ENCODE measurements at places on chromosomes 7 and 10.

DNA sequence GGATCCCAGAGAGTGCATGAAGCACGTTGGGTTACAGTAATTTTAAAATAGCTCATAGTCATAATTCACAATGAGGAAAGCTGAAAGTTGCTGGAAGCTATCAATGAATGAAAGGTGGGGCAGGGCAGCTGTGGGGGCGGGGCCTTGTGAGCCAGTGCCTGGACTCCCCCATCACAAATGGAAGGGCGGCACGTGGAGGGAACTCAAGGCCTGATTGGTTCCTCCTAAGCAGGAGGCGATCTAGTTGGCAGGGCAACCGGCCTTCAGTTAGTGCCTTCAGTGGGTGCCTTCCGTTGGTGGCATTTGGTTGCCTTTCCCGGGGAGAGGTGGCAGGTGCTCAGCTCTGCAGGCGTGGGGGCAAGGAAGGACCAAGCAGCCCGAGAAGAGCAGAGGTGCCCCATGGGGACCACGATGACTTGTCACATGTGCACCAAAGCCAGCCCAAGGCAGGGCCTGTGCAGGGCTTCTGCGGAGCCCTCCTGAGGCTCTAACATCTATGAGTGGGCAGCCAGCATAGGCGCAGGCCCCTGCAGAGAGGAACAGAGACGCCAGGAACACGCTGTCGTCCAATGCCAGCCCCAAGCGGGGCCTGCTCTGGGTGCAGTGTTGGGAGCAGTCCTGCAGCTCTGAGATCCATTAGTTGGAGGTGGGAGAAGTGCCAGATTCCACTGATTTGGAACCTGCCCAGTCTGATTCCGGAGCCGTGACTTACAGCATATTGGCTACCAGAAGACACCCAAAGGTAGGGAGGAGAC, 59.8 kb upstream of the PDSS1 start:
- no peak for DNase-seq

GRCh38 chr7:84506151-84506550, 311.6 kb upstream of the SEMA3A start:
- no peak for DNase-seq

- no peak for DNase-seq
These were observed 1124.4 kb downstream of the NXPH1 start for GRCh38 chr7:9557853-9558252.

GRCh38 chr10:78360284-78360683, 326.6 kb downstream of the RPS24 start:
- DNase-seq, result no peak

- DNase-seq, result no peak
These were observed 66.9 kb upstream of the SFMBT2 start for GRCh38 chr10:7477538-7478334.

DNA sequence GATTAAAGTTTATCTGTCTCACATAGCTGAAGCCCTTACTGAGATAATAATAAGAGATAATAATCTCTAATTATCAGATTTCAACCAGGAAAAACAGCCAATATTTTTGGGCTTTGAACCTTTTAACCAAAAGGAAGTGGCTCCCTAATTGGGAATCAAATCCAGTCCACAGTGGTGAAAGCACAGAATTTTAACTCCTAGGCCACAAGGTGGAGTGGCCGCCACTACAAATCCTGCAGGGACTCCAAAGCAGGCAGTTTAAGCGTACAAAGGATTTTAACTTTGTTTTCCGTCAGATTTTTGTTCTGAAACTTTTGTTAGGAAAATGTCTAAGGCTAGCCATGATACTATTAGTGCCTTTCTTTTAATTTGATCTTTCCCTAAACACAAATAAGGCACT, 99.6 kb upstream of the CCNY start:
- no peak for DNase-seq

- no peak for DNase-seq
These were observed 182.4 kb downstream of the TPK1 start for GRCh38 chr7:144653449-144653848.

DNA sequence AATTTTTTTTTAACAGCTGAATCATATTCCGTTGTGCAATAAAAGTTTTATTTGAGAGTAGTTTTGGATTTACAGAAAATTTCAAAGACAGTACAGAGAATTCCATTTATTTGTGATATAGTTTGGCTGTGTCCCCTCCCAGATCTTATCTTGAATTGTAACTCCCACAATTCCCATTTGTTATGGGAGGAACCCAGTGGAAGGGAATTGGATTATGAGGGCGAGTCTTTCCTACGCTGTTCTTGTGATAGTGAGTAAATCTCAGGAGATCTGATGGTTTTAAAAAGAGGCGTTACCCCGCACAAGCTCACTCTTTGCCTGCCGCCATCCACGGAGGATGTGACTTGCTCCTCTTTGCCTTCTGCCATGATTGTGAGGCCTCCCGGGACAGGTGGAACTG, 228.0 kb upstream of the MAGI2 start:
- no peak for DNase-seq

DNA sequence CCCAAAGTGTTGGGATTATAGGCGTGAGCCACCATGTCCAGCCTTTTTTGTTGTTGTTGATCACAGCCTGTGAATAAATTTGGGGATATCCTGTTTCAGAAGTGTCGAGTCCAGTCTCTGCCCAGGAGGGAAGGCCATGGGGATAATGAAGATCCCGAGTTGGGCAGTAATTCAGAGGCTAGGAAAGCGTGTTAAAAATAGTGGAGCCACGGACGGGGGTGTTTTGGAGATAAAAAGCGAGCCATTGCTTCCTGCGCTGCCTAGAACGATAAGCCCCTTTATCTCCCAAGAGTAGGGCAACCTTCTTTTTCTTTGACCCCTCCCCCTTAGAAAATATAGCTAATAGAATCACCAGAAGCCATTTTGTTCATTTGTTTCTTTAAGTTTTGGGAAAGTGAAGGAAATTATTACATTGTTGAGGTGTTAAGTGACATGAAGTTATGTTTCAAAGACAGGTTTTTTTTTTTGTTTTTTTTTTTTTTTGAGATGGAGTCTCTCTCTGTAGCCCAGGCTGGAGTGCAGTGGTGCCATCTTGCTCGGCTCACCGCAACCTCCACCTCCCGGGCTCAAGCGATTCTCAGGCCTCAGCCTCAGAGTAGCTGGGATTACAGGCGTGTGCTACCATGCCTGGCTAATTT, 43.3 kb downstream of the IL15RA start:
- DNase-seq, result no peak

- peak; percentile 49 for DNase-seq
These were observed 56.0 kb downstream of the LGI1 start for GRCh38 chr10:93813507-93814465.

- no peak for DNase-seq
These were observed 175.1 kb upstream of the PTPRZ1 start for GRCh38 chr7:121697731-121698316.

- DNase-seq, result no peak
These were observed 1059.4 kb downstream of the NRG3 start for GRCh38 chr10:82934429-82934828.

GRCh38 chr7:91517201-91517785, 253.1 kb downstream of the FZD1 start:
- no peak for DNase-seq

GRCh38 chr7:35909870-35910357, 109.1 kb downstream of the SEPTIN7 start:
- DNase-seq, result no peak

DNA sequence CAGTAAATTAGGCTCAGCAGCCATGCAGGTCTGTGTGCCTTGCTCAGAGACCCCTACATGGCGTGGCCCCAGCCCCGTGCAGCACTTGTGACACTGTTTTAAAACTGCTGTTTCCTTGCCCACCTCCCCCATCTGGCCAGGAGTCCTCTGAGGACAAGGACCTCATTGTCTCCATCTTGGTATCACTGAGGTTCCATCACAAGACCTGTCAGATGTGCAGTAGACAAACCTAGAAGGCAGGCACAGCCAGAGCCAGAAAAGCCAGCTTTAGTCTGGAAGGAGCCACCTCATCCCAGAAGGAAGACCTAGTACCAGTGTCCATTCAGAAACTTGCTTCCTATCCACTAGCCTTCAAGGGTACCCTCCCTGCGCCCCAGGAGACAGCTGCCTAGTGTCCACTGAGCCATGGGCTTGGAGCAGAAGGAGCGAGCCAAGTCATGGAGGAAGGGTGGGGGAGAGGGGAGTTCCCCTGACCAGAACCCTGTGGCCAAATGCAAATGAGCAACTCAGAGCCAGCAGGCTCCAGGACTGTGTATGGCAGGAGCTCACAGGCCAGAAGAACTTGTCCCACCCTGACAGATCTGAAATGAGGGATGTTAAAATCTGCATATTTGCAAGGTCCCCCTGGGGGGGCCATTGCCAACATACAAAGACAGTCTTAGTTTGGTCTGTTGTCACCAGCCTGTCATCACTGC, 176.1 kb downstream of the SH3PXD2A start:
- no peak for DNase-seq

- DNase-seq, result no peak
These were observed 56.7 kb downstream of the MTPN start for GRCh38 chr7:135920478-135920877.

DNA sequence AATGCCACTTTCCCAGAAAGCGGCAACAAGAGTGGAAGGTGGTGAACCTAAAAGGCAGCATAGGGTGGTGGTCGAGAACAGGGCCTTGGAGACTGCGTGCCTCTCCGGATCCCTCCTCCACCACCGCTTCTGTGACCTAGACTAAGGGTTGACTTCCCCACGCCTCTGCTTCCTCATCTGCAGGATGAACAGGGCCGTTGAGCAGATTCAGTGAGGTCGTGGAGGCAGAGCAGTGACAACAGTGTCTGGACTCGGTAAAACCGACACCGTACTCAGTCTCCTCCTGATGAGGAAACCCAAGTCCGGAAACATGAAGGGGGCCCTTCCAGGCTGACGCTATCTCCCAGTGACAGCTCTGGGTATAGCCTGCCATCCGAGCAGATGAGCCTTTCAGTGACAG, 162.6 kb downstream of the CELF2 start:
- DNase-seq, result no peak

DNA sequence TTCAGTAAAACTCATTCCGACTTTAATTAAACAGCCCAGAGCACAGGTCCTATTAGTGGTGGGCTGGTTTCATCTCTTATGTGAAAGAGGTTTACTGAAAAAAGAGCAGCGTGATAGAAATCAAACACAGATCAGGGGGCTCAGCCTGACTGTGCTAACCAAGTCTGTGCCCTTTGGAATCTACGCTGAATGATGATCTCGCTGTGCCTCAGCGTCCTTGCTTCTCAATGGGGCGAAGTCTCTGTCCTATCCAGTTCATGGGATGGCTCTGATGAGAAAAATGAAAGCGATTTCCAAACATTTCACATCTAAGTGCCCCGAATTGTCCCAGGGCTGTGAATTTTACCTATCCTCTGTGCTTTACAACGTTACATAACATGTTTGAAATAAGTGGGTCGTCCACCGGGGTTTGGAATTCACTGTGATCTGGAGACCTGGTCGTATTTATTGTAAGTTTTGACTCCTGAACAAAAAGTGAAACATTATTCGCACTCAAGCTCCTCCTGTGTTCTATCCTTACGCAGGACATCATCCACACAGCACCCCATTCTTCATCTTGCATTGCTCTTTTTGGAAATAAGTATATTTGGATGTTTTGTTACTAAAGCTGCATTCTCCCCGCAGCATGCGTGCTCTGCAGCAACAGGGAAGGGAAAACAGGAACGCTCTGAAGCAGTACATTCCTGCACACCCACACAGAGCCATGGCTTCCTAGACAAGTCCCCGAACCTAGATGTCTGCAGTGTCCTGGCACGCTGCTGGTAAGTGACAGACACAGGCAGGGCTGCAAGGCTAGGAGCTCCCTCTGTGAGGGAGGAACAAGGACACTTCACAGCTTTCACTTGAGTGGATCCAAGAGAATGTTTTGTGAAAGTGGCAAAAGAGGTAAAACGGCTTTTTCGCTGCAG, 83.5 kb downstream of the SLC37A3 start:
- DNase-seq, result no peak

- peak; percentile 72 for DNase-seq
These were observed 39.2 kb downstream of the WBP1L start for GRCh38 chr10:102782673-102783551.

GRCh38 chr10:99427566-99428190, 2.7 kb downstream of the GOT1 start:
- DNase-seq, result no peak

- no peak for DNase-seq
These were observed 7.9 kb downstream of the NUDT13 start for GRCh38 chr10:73117976-73118743.

- no peak for DNase-seq
These were observed 451.4 kb downstream of the SUGCT start for GRCh38 chr7:40586197-40586596.

- DNase-seq, result no peak
These were observed 23.8 kb upstream of the FBXW4 start for GRCh38 chr10:101718690-101719275.

GRCh38 chr10:72311667-72312066, 37.9 kb downstream of the DDIT4 start:
- DNase-seq, result no peak

GRCh38 chr7:42198974-42199668, 37.9 kb downstream of the GLI3 start:
- no peak for DNase-seq

GRCh38 chr10:87952612-87953011, 89.2 kb downstream of the PTEN start:
- DNase-seq, result no peak

DNA sequence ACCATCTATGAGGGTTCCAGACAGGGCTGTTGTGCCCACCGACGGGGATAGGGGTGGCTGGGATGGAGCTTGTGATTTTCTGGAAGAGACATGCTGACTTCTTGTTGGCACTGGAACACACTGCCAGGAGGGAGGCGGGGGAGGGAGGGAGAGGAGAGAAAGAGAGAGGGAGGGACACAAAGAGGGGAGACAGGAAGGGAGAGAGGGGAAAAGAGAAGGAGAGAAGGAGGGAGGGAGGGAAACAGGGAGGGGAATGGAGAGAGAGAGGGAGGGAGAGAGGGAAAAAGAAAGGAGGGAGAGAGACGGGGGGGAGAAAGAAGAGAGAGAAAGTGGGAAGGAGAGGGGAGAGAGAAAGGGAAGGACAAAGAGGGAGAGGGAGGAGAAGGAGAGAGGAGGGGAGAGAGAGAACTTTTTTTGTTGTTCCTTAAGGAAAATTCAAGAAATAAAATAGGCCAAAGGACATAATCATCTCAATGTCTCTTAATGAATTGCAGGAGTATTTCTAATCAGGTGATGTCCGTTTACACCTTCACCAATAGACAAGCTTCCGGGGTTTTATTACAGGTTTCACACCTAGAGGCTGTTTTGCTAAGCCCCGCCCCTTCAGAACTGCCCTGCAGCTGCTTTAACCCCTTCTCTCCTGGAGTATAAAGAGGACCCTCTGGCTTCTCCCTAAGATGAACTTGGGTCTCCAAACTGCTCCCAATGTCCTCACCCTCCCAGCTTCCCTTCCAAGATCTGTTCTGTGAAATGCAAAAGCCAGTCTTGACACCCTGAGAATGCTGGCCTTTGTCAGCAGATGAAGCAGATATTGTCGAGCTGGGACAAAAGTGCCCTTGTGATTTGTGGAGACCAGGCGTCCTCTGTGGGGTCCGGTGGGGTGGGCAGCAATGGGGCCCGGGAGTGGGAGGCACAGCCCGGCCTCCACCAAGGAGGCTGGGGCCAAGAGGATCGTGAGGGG, 82.0 kb upstream of the GTF2IRD1 start:
- DNase-seq, result peak; percentile 45

- no peak for DNase-seq
These were observed 58.2 kb downstream of the STRA8 start for GRCh38 chr7:135291809-135292253.
